Renal cortical epithelial cell (primary cell): ENCODE measurements at places on chromosomes 2 and 18.

DNA sequence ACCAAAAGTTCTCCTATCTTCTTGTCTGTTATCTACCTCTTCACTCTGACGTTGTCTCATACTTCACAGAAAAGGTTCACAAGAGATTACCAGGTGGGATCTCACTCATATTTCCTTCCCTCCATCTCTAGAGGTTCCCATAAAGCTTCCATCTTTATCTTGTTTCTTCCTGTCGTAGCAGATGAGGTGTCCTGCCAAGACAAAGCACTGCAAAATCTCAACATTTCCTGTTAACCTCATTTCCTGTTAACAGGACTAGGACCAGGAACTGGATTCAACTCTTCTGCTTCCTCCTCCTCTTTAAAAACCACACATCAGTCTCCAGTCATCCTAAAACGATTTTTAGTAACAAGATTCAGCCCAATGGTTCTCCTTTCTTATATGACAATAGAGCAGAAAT lies 512.8 kb upstream of the NRP2 start:
- DNase-seq = no peak

DNA sequence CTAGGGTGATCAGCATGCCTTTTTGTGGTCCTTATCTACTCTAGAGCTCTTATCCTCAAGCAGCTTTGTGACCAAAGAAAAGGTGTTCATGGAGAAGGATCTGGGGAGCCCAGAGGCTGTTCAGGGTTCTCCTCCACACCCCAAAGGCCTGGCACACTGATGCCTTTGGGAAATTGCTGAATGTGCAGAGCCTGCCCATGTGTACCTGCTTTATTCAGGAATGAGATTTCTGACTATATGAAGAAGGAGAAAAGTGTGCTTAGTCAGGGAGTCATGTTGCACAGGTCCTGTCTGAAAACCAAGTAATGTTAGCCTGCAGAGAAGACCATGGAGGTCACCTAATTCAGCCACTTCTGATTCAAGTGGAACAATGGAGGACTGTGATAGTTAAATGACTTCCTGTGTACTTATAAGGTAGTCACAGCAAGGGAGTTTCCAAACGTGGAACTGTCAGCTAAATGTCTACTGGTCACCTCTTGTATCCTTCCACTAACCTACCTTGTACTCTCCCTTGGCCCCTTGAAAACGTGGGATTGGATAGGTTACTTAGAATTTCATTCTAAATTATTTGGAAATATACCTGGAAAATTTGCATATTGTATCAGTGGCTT lies 81.3 kb downstream of the LIMS1 start:
- DNase-seq = peak; percentile 49

DNA sequence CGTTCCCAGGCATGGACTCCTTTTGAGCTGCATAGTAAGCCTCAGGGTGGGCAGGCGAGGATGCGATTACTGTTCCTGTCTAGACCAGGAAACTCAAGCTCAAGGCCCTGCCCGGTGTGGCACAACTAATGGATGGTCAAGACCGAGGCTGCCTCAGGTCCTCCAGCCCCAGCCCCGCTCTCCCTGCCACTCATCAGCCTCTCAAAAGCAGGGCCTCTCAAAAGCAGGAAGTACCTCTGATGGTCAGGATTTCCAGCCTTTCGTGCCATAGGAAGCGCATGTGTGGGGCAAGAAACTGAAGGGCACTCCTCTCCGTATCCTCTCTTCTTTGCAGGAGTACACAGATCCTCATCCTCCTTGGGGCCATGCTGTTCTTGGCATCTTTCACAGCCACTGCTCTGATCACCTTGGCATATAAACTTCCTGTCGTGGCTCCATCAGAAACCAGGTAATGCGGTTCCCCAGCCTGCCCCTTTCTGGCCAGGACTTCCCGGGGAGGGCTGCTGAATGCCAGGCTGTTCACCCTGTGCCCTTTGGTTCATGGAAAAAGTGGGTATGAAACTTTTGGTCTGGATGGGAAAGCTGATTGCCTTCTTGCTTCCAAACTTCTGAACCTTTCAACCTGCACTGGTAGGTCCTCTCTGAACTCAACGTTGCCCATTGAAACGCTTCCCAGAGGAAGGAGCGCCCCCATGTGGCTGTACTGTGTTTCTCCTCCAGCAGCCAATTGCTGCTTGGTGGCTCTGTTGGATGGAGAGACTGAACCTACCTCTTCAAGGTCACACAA lies 82.8 kb upstream of the SEC11C start:
- peak; percentile 64 for DNase-seq

DNA sequence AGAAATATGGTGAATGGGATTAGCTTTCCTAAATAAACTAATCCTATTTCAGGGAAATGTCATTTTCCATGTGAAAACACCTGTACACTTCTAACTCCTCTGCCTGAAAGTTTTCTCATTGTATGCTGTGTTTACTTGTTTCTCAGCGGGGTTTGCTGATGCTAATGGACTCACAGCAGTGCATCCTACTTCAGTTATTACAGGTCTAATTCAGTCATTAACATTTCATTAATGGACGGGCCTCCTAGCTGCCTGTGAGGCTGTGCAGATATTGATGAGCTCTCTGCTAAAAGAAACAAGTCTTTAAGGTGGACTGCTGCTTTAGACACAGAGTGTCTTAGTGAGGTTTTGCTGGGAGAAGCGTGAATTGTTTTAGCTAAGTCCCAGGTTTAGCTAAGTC lies 1342.0 kb upstream of the ZEB2 start:
- no peak for DNase-seq

GRCh38 chr18:61335684-61336555 lies 2.7 kb downstream of the CDH20 start:
- peak; percentile 15 for DNase-seq

DNA sequence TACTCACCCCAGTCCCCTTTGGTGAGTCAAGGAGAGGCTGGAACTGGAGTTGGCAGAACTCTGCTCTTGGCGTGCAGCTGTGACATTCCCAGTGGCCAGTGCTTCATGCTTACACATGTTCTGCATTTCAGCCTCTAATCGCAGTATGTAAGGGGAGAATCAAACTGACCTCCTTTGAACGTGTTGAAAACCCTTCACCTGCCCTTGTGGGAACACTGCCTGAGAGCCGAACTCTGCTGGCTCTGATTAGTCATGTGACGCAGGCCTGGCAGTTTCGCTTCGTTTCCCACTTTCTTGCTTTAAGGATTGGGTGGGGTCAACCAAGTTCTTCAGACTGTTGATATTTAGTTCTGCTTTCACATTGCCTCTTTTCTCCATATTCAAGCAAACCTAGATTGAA lies 173.8 kb upstream of the BCL2L11 start:
- DNase-seq = peak; percentile 49

DNA sequence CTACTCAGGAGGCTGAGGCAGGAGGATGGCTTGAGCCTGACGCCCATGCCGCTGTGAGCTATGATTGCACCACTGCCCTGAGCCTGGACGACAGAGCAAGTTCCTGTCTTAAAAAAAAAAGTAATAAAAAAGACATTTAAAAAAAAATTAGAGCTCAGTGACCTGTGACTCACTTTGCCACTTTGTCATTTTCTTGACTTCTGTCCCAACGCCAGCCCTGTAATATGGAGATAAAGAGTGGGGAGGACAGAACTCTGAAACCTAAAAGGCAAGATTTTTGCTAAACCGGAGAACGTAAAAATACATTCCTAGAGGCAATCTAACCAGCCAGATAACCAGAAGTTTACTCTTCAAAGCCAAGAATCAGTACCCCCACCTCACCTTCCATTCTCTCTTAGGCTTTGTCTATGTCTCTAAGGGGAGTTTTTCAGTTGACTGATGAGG lies 49.0 kb downstream of the PRKRA start:
- no peak for DNase-seq

GRCh38 chr2:134573085-134573370 lies 145.8 kb downstream of the TMEM163 start:
- DNase-seq = no peak
